ENCODE measurements at places on chromosomes 2 and 18.
A peak's percentile ranks its signal among the peaks of the same experiment; 100 is the strongest.

DNA sequence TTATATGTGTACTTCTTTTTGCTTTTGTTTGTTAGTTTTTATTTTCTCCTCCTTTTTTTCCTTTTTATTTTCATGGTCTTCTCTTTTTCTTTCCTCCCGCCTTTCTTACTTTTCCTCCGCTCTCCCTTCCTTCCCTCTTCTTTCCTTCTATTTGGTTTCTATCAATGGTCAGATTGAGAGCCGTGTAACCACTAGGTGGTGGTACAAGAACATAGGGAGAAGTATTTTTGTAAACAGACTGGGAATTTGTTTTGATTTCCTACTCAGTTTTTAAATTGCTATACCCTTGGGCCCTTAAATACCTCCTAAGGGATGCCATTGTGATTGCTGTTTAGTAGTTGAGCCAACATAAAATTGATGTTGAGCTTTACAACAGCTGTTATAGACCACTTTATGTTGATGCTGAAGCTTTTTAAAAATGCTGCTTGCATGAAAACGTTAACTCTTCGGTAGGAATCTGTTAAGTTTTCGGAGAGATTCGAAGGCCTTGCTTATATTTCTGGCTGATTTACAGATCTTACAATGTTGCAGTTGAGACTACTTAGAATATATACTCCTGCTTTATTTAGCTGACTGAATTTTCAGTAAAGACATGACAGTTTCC, 124.2 kb downstream of the UBE2E3 start:
- no peak for DNase-seq

- DNase-seq: no peak
Measured at GRCh38 chr18:37529863-37530262, 35.7 kb downstream of the CELF4 start.

- no peak for DNase-seq
Measured at GRCh38 chr2:9188823-9189222, 17.8 kb upstream of the ASAP2 start.

DNA sequence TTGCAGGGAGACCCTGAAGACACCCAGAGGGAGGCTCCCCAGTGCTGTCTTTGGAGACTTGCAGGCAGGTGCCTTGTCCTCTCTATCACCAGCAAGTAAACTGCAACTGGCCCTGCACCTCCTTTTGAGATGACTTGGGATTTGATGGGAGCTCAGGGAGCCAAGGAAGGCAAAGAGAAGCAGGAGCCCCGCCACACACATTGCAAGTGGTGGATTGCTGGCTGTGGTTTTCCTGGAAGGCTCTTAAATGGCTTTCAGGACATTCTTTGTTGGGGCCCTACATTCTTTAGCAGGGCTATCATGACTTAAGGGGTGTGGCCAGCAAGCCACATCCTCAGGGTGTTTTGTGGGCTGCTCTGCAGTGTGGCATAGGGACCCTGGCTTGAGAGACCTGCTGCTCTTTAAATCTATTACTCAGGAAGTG, 39.9 kb upstream of the CDC42EP3 start:
- no peak for DNase-seq

DNA sequence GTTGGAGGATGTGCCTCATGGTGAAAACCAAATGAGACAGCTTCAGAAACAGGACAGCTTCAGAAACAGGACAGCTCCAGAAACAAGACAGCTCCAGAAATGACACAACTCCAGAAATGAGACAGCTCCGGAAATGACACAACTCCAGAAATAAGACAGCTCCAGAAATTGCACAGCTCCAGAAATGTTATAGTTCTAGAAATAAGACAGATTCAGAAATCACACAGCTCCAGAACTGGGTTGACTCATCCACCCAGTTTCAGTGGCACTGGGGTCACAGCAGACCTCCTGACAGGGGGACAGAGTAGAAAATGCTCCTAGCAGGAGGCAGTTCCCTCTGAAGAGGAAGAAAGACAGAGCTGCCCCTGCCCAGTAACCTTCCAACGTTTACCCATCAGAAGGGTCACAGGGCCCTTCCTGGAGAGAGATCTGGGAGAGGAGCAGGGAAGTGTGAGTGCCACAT, 26.9 kb upstream of the COL6A3 start:
- no peak for DNase-seq

- DNase-seq: no peak
Measured at GRCh38 chr2:72629062-72629461, 196.8 kb downstream of the EXOC6B start.

GRCh38 chr2:24009680-24010476, at the start of gene MFSD2B:
MFSD2B (plus strand) TSS chr2:24010085; CDS start chr2:24010097, 12 bp downstream.
- DNase-seq: no peak

- no peak for DNase-seq
Measured at GRCh38 chr2:76639171-76639680, 883.0 kb downstream of the LRRTM4 start.

DNA sequence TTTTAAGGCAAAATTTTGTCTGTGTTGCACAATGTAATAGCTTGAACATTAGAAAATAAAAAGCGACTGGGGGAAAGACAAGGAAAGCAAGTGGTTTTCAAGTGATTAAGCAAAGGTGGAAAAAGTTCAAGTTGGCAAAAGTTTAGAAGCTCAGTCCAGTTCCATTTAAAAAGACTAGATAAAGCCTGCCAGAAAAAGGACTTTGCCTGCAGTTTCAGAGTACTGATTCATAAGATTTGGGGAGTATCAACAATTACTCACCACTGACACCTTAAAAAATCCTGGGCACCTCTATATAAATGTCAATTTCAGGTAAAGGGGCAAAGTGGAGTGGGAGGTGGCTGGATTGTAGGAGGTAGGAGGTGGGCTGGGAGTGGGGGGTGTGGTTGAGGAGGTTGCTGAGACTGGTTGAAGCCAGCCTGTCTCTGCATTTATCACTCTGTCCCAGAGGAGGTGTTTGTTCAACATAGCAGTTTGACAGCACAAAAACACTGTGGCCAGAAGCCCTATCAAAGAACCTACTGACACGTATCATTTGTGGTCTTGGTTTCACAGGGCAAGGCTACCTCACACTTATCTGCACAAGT, 14.6 kb downstream of the ZEB2 start:
- no peak for DNase-seq

DNA sequence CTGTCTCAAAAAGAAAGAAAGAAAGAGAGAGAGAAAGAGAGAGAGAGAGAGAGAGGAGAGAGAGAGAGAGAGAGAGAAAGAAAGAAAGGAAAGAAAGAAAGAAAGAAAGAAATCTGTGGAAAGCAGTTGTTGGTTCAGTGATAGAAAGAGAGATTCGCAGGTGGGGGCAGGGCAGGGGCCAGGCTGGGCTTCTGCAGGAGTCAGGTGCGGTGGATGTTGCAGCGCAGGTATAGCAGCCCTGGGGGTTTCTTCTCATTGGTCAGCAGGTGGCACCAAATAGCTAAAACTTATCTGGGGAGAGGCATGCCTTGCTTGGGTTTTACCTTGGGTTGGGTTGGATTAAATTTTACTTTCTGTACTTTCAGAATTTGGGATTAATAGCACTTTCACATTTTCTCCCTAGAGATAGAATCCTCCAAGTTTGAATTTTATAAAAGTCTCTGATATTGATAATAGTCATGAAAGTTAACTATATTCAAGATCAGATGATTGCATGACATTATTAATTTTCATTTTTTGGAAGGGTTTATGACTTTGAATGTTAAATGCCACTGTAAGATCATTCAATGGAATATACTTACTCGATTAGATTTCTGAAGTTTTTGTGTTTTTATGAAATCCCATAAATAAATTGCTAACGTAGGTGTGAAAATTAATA, 66.6 kb downstream of the SPTBN1 start:
- peak; percentile 52 for DNase-seq

DNA sequence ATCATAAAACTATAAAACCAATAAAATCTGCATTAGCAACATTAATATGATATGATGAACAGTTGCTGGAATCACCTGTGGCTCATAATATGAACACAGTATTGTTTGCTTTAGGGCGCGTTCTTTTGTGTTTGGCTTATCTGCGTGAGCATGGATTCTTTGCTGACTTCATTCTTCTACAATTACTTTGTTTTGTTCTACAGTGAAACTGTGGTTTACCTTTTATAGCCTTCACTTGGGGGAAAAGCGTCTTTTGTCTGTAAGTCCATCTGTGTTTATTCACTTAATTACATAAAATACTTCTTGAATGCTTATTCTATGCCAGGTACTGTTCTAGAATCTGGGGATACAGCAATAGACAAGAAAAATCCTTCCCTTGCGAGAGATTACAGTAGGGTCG, 74.0 kb upstream of the SEC11C start:
- no peak for DNase-seq

GRCh38 chr18:50727721-50728471, 91.9 kb downstream of the MRO start:
- no peak for DNase-seq

GRCh38 chr2:66872081-66872985, 437.4 kb downstream of the MEIS1 start:
- no peak for DNase-seq

DNA sequence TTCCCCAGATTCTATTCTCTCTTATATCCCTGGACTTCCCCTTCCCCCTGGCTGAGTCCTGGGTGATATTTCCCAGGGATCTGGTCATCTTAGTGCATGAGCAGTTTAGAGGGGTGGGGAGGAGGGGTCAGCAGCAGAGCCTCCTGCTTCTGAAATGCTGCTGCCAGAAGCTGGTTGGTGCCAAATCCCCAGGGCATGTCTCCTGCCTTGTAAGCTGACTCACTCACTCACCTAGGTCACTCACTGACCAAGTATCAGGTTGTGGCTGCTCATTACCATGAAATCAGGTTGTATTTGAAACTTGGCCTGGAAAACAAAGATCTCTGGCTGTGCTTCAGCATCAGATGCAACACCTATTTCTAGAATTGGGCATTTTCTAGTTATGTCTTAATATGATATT, 14.3 kb downstream of the GPR39 start:
- no peak for DNase-seq

- DNase-seq: no peak
Measured at GRCh38 chr2:70716131-70716743, 51.8 kb downstream of the ADD2 start.

- DNase-seq: no peak
Measured at GRCh38 chr2:123380370-123380935, 644.6 kb upstream of the CNTNAP5 start.

GRCh38 chr2:131026919-131027318, 66.3 kb downstream of the FAM168B start:
- no peak for DNase-seq

DNA sequence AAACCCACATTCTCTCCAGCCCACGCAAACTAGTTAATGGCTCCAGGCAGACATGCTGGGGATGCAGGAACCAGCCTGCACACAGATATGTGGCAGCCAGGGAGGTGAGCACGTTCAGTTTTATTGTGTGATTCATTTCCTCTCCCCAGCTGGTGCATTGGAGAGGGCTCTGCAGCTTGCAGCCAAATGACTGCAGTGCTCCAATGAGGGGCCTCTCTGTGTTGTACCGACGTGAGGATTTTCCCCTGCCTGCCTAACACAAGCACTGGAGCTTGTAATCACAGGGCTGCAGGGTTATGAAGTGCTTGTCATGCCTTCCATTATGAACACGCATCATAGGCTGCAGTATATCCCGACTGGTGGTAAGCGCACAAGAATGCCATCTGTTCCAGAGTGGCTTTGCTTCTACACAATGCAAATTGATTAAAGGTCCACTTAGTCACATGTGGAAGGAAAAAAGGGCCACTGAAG, 92.3 kb upstream of the THUMPD2 start:
- no peak for DNase-seq

- DNase-seq: no peak
Measured at GRCh38 chr2:70626254-70626990, 72.8 kb upstream of the TGFA start.

DNA sequence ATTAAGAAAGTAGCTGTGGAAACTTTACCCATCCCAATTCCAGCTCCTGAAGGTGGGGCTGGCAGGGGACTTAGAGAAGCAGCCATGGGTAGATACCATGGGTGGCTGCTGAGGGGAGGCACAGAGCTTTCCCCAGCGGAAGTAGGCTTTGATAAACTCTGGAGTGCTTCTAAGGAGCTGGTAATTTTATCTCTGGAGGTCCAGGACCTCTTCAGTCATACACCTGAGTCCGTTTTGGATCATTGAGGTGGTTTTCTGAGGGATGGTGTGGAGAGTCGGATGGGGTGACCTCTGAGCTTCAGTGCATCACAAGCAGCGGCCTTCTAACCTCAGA, 36.7 kb upstream of the BMP10 start:
- no peak for DNase-seq

GRCh38 chr18:38611036-38611964, 1045.7 kb upstream of the CELF4 start:
- no peak for DNase-seq

DNA sequence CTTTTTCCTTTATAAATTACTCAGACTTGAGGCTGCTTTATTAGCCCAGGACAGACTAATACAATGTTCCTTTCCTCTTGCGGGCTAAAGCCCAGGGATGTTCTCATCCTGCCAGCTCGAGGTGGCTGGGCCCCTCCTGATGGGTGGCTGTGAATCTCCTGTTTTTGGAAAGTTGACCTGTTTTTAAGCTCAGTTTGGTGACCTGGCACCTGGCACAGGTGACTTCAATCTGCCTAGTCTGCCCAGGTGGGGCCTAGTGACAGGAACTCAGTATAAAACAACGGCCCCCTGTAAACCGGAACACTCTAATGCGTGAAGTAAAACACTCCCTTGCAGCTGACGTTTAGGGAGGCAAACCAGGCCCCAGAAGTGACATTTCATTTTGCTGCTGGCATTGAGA, 92.7 kb upstream of the SNTG2 start:
- DNase-seq: no peak

DNA sequence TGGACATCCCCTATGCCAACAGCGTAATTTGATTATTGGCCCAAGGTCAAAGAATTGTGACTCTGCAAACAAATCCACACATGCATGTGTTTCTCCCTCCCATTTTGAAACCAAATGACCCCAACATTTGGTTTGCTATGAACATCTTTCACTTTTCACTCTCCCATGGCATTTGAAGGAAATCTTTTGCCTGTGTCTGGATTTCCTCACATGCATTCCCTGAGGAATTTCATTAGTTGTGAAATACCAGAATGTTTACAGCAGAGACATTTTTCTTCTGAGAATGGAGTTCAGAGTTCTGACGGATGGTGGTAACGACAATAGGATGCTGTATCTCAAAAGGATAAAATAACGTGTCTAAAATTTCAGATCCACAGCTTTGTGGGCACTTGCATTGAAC, 60.3 kb upstream of the LMAN1 start:
- DNase-seq: no peak

GRCh38 chr2:102880731-102881130, 118.9 kb downstream of the TMEM182 start:
- no peak for DNase-seq

DNA sequence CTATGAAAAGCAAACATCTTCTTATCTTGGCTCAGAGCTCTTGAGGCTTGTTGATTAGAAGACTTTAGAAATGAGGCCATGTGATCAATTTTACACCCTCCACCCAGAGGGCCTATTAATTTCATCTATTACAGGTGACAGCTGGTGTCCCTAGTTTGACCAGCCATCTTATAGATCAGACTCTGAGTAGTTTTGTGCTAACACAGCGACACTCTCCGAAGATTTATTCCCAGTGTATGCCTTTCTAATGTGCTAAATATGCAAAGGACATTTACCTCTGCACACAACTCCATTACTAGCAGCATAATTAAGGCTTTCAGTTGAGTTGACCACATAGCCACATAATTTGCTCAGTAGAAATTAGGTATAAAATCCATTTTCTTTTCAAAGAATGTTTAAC, 2.6 kb upstream of the RFX8 start:
- DNase-seq: no peak

- DNase-seq: no peak
Measured at GRCh38 chr18:21741312-21741561, 645 bp downstream of the MIB1 start.

Data from activated naive CD4-positive, alpha-beta T cell (primary cell).